Neural progenitor cell (in vitro differentiated cells): ENCODE measurements at places on chromosomes 7 and 10.

- H3K27me3 ChIP-seq, result no peaks in the 10 kb centered on the region
- no peaks in the 10 kb centered on the region for H3K36me3 ChIP-seq
- H3K4me1 ChIP-seq, result peaks cover 7% of the 10 kb centered on the region
- peak; percentile 2 for DNase-seq
- H3K27ac ChIP-seq, result no peak overlapping the region
Observed at GRCh38 chr7:81924494-81924893, 154.6 kb upstream of the HGF start.

DNA sequence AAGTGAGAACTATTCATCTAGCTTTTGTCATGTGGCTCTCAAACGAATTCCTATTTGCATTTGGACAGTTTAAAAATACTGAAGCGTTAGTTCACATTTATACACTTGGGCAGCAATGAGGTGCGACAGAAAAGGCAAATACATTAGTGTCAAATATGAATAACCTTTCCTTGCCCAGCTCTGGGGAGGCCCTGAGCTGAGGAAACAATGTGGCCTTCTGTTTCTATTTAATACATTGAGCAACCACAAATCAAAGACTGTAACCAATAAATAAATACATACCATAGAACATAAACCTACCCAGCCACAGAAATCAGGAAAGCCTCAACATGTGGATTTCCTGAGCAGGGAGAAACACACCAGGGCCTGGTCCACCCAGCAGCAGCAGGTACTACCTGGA is 585.2 kb downstream of the PARD3 start:
- no peaks in the 10 kb centered on the region for H3K27me3 ChIP-seq
- no peak overlapping the region for H3K4me3 ChIP-seq
- no peaks in the 10 kb centered on the region for H3K4me1 ChIP-seq
- DNase-seq, result no peak

DNA sequence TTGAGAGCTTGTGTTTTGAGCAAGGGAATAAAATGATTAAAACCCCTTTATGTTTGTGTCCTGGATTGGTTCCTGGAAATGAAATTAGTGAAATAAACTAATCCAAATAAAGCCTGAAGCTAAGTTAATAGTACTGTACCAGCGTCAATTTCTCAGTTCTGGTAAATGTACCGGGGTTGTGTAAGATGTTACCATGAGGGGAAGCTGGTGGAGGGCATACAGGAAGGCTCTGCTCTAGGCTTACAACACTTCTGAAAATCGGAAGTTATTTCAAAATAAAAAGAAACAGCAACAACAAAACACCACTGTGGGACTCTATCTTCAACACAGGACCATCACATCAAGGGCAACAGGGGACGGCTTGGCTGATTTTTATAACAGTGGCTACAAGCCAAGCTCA is 257.0 kb downstream of the CREB5 start:
- no peaks in the 10 kb centered on the region for H3K36me3 ChIP-seq
- DNase-seq, result no peak
- H3K27ac ChIP-seq, result no peak overlapping the region
- H3K4me3 ChIP-seq, result no peak overlapping the region
- peaks cover 21% of the 10 kb centered on the region for H3K4me1 ChIP-seq
- H3K27me3 ChIP-seq, result no peaks in the 10 kb centered on the region

- no peak overlapping the region for H3K27ac ChIP-seq
- H3K4me3 ChIP-seq, result peak overlapping the region; percentile 54
- no peaks in the 10 kb centered on the region for H3K36me3 ChIP-seq
- DNase-seq, result no peak
Observed at GRCh38 chr7:44103566-44103922, 601 bp upstream of the AEBP1 start.

DNA sequence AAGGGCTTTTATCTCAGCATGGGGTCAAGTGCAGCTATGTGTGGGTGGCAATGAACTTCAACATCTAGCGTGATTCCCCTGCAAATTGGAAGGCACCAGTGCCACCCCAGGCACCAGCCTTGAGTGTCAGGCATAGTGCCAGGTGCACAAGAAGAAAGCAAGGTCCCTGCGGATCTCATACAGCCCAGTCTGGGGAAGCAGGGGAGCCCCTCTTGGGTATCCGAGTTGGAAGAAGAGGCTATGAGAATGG is 269.0 kb downstream of the RPS24 start:
- no peak overlapping the region for H3K27ac ChIP-seq
- DNase-seq, result no peak
- H3K4me3 ChIP-seq, result peak overlapping the region; percentile 40
- no peaks in the 10 kb centered on the region for H3K36me3 ChIP-seq

DNA sequence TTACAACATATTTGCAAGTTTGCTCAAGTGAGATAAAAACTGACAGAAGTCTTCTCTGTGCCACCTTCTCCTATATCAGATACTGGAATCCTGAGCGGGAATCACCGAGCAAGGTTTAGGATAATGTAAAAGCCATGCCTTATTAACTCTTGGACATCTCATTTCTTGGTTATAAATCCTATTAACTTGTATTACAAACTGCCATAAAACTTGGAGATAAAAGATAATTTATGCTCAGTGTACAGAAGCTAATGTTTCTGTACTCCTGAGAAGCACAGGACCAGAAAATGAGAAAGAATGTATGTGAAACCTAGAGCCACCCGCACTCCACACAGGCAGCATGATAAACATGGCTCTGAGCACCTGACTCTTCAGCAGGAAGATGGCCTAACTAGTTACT is 181.2 kb upstream of the NOBOX start:
- no peak overlapping the region for H3K27ac ChIP-seq
- DNase-seq, result no peak
- H3K4me1 ChIP-seq, result peaks cover 7% of the 10 kb centered on the region
- no peaks in the 10 kb centered on the region for H3K36me3 ChIP-seq
- H3K27me3 ChIP-seq, result no peaks in the 10 kb centered on the region
- no peak overlapping the region for H3K4me3 ChIP-seq

DNA sequence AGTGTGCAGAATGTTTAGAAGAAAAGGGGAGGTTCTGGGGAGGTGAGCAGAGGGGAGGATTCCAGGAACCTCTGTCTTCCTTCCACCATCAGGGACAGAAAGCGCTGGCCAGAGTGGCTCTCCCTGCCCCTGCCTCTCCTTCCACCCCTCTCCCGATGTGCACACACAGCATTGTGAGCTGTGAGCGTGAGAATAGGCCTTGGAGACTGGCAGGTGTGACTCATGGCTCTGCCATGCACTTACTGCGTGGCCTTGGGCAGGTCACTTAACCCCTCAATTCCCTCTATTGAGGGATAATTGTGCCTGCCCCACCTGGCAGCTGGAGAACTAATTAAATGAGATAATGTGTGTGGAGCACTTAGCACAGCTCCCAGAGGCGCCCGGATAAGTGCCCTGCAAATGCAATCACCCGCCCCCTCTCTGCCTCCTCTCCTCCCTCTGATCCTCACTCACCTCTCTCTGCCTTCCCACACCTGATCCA is 115.4 kb downstream of the ZMIZ1 start:
- H3K27ac ChIP-seq, result no peak overlapping the region
- H3K4me3 ChIP-seq, result no peak overlapping the region
- no peak for DNase-seq
- H3K27me3 ChIP-seq, result no peaks in the 10 kb centered on the region
- no peaks in the 10 kb centered on the region for H3K36me3 ChIP-seq

DNA sequence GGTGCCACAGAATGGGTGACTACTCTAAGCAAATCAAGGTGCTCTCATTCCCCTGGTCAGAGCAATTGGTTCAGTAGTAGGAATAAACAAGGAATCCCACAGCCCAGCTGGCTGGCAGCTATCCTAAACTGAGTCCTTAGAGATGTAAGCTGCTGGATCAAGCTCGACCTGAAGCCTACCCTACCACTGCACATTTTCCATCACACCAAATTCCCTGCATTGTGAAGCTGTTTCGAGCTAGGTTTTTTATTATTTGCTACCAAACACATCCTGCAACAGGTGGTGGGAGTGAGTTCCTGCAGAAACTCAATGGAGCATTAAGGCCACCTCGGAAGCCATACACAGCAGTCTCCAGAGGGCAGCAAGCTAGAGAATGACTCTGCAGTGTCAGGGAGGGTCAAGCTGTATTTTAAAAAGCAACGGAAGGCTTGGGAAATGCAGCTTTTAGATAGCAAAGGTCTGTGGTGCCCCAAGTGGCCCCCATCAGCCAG is 33.7 kb upstream of the TNRC18 start:
- no peak for DNase-seq
- H3K4me3 ChIP-seq, result no peak overlapping the region
- no peaks in the 10 kb centered on the region for H3K4me1 ChIP-seq
- H3K27ac ChIP-seq, result no peak overlapping the region
- H3K36me3 ChIP-seq, result no peaks in the 10 kb centered on the region
- no peaks in the 10 kb centered on the region for H3K27me3 ChIP-seq

- no peak overlapping the region for H3K4me3 ChIP-seq
- no peaks in the 10 kb centered on the region for H3K27me3 ChIP-seq
- peaks cover 5% of the 10 kb centered on the region for H3K4me1 ChIP-seq
- no peaks in the 10 kb centered on the region for H3K36me3 ChIP-seq
Observed at GRCh38 chr10:17075533-17076359, 53.9 kb downstream of the CUBN start.

DNA sequence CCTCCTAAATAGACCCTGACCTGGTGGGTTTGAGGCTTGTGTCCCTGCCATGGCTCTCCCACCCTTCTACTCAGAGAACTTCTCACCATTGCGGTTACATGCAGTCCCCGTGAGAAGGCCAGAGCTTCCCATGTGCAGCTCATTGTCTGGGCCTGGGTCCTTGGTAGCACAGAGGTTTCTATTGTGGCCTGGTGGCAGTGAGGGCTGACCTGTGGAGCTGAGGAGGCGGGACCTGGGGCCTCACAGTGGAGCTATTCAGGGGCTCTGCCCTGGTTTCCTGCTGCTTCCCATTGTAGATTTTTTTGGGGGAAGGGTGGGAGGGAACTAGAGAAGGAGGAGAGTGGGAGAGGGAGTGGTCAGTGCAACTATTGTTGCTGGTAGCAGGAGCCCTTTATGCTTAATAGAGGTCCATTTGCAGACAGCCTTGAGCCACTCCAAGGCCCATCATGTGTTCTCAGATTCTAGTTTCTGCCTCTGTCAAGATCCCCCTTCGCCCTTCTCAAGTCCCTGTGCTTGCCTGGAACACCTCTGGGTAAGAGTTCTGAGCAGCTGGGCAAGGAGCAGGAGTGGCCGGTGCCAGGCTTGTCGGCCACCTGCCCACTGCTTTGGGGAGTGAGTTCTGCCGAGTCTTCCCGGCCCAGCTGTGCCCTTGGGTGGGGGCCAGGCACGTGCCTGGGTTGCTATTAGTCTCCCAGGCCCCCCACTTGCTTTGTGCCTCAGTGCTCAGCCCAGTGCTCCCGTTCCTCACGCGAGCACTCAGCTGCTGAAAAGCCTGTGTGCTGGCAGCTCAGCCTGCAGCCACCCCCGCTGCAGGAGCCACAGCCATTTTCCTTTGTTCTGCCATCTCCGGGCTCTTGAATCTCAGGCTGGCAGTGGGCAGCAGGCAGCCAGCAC is 10.7 kb downstream of the TSPAN14 start:
- H3K36me3 ChIP-seq, result no peaks in the 10 kb centered on the region
- H3K27me3 ChIP-seq, result no peaks in the 10 kb centered on the region

DNA sequence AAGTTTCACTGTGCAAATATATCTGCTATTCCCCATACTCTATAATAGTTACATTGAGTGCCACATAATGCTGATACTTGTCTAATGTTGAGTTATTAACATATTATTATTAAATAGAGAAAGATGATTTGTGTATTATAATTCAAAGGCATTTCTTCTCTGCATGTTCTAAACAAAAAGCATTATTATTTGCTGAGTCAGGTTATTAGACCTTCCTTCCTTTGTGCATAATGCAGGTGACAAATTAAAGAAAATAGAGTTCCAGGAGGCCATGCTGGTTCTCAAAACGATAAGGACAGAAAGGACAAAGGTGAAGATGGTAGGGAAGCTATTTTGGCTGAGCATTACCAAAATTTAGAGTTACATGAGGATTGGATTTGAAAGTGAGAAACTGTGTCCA is 85.4 kb upstream of the CYP2C9 start:
- H3K27ac ChIP-seq, result no peak overlapping the region
- H3K4me3 ChIP-seq, result no peak overlapping the region

GRCh38 chr10:92844746-92845145 is 3.6 kb upstream of the EXOC6 start:
- H3K4me3 ChIP-seq, result no peak overlapping the region
- H3K27me3 ChIP-seq, result peaks cover 11% of the 10 kb centered on the region
- H3K36me3 ChIP-seq, result no peaks in the 10 kb centered on the region

DNA sequence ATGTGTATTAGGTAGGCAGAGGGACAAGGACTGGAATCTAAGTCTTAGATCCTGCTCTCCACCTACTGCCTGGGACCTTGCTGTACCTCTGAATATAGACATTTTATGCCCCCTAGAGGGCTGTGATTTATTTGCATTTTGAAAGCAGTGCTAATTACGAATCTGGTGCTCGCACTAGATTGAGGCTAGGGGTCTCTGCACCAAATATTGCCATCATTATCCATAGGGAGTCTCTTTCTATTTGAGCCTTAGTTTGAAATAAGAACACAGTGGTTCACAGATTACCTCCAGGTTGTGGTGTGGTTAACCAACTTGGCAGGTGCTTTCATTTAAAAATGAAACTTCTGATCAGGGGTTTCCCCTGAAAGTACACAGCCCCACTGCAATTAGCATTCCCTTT is 41.8 kb downstream of the CNNM1 start:
- no peak overlapping the region for H3K4me3 ChIP-seq
- no peak overlapping the region for H3K27ac ChIP-seq
- DNase-seq, result peak; percentile 55
- H3K27me3 ChIP-seq, result peaks cover 4% of the 10 kb centered on the region
- no peaks in the 10 kb centered on the region for H3K4me1 ChIP-seq

DNA sequence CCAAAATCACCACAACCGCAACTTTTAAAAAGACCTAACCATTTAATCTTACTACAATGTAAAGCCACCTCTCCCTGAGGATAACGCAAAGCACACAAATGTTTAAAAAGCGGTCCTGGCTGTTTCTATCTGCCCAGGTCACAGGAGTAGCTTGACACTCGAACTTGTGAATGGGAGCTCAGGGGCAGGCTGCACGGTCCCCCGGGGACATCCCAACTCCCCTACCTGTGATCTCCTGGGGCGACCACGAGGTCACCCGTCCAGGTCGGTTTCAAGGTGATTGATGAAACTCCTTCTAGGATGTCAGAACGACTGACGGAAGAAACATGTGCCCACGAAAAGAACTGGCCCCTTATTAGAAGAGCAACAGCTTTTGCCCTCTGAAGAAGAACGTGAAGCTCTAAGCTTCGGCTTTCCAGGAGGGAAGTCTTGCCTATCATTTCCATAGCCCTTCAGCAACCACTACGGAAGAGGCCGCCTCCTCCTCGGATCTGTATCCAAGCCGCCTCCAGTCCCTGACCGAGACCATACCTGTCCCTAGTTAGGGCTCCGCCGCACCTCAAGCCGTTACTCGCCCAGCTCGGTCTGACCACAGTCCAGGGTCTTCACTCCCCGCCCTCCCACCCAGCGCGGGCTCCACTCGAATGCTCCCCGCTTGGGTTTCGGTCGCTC is 459 bp downstream of the CYCS start:
- peaks cover 11% of the 10 kb centered on the region for H3K36me3 ChIP-seq
- peak; percentile 11 for DNase-seq
- H3K4me1 ChIP-seq, result no peaks in the 10 kb centered on the region
- peak overlapping the region; percentile 87 for H3K4me3 ChIP-seq

DNA sequence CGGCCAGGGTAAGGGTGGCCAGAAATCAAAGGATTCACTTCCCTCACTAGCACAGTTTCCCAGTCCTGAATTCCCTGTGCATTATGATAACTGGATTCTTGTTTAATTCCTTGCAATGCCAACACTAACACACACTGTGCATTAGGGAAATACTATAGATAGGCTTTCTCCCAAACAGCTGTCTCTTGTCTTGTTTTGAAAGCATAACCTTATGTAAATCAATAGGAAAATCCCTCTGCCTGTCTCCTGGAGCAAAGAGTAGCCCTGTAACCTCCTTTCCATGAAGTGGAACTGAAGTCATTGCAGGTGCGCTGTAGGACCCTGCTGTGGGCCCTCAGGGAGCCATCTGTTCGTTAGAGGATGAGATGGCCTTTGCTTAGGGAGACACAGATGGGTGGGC is 82.8 kb upstream of the FAM171A1 start:
- no peak overlapping the region for H3K4me3 ChIP-seq
- DNase-seq, result no peak
- no peak overlapping the region for H3K27ac ChIP-seq
- H3K4me1 ChIP-seq, result peaks cover 11% of the 10 kb centered on the region
- H3K36me3 ChIP-seq, result no peaks in the 10 kb centered on the region
